ENCODE measurements at places on chromosomes 5 and 9.
A peak's percentile ranks its signal among the peaks of the same experiment; 100 is the strongest.

DNA sequence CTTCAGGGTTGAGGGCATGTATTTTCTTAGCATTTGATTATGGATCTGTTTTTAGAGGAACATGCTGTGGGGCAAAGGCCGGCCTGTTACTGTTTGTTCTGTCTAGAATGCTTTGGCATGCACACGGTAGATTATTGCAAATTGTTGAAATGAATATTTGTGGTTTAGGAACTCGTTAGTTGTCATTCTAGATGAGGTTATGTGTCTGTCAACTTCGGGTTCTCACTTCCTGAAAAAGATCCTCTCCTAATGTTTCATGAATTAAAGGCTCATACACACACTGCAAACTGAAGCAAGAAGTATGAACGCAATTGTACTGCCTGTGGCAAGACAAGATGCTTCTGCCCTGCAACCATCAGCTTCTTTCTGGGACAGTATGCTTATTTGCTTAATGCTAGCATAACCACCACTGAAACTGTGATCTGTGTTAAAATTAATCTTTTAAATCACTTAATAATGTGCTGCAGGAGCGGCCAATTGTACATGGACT is 99.6 kb downstream of the BASP1 start:
- peak; percentile 76 for DNase-seq

GRCh38 chr9:14466429-14466818 is 152.5 kb upstream of the NFIB start:
- DNase-seq, result no peak

DNA sequence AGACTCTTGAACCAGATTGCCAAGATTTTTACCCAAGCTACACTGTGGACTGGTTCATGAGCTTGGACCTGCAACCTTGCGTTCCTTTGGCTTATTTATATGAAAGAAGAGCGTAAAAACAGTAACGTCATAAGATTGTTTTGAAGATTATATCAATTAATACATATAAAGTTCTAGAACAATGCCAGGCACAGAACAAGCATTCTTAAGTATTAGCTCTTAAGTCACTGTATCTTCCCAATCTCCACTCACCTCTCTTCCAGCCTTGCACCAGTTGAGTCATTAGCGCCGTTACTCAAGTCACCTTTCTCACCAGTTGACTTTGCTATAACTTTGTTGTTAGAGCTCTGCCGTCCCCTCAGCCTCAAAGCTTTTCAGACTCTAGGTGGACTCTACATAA is 415.7 kb downstream of the PLK2 start:
- no peak for DNase-seq

GRCh38 chr5:178462076-178462475 is 128.1 kb downstream of the COL23A1 start:
- DNase-seq, result no peak

- DNase-seq, result no peak
These were observed 179.8 kb upstream of the ARRDC3 start for GRCh38 chr5:91562922-91563321.

GRCh38 chr5:149999359-149999758 is 1.1 kb downstream of the TIGD6 start:
- no peak for DNase-seq

DNA sequence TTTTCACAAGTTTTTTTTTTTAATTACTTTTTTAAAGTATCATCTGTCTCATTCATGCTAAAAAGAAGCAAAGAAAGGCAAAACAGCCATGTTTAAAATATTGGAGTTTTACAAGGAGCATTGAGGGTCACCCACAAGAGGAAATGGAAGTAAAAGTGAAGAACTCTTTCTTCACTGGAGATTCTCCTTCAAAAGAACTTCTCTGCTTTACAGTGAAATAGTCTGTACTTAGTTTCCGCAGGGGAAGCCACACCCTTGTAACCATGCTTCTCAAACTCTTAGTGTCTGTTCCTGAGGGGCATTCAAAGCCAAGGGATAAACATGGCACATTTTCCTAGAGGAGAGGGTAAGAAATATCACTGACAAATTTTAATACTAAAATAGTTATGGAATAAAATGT is 8.6 kb downstream of the C9orf72 start:
- DNase-seq, result no peak

GRCh38 chr5:3217771-3218495 is 377.7 kb upstream of the IRX1 start:
- no peak for DNase-seq

DNA sequence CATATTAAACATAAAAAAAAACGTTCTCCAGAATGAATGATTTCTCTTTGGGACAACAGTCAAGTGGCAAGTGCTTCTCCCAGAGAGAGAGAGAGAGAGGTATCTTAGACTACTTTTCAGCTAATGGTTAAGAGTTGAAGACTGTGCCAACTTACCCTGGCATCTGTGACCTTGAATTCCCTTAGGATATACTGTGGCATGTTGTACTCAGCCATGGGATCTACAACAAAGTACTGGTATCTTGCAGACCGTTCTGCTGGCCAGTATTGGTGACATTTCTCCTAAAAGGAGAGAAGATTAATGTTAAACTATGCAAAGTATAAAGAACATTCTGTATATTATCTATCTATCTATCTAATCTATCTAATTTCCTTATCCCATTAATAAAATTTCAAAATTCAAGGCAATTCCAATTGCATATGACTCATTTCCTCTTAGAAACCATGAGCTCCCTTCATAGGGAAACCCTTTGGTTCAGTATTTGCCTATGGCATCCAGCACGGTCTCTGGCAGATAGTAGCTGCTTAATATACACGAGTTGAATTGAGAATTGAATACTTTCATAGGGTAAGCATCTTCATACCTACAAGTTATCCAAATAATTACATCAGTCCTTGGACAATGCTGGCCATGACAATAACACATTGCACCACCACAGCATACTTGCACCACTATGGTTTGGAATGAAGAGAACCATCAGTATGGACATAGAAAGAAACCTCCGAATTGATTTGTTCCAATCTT is 539.4 kb upstream of the DMAC1 start:
- DNase-seq, result no peak

DNA sequence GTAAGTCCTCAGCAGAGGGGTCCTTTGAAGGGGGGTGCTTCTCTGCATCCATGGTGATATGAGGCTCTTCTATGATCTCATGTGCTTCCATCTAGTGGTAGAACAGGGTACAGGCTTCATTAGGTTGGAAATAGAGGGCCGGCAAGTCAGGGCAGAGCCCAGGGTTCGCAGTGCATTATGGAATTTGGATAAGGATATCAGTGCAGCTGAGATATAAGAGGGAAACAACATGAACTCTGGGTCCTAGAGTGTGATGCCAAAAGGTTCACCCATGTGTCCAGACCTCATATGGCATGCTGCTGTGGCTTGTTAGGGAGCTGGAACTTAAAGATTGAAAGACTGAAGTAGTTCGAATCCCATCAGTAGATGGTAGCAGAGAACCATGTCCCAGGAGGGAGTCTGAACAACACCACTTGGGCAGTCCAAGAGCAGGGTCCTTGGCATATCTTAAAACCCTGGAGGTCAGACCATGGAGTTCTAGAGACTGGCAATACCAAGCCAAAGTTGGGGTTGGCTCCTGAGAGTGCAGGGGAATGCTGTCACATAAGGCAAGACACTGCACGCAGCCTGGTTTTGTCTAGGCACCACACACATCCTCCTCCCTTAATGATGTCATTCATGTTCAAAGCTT is 2.3 kb downstream of the FAM221B start:
- no peak for DNase-seq

DNA sequence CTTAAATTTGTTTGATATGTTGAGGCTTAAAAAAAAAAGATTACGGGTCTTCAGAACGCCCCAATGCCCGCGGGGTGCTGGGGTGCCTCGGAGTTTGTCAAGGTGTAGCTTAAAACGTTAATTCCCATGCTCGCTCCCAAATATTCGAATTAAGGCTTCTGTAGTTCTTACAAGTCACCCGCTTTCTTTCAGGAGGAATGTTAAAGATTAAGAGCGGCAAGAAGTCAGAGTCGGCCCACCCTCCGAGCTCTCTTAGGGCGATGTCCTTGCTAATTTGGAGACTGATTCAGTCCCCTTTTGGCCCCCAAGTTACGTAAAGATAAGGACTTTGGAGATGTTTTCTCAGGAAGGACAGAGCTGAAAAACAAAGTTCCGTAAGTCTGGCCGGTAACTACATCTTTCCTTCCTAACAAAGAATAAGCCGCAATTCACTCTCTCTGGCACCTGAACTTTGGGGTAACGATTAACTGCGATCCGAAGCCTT is 746 bp upstream of the NPM1 start:
- no peak for DNase-seq

DNA sequence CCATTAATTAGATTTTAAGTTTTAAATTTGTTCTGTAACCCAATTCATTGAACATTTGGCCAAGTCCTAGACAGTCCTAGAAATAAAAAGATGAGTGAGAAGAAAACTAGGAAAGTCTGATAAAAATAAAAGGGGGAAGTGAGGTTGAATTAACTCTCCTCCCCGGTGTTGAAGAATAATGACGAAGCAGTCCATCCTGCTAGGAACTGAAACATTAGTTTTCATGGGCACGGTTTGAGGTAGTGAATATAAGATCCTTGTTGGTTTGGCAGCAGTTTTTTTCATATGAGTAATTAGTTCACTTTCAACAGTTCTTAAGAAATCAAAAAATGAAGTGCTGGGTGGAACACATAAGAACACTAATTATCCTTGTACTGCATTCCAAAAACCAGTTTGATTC is 103.1 kb downstream of the MTREX start:
- DNase-seq, result no peak

GRCh38 chr9:98317134-98317857 is 61.8 kb upstream of the TBC1D2 start:
- DNase-seq, result no peak

GRCh38 chr9:137191691-137192447 is 3.4 kb downstream of the SSNA1 start:
- DNase-seq, result no peak

- DNase-seq, result no peak
These were observed 3.9 kb downstream of the TEX48 start for GRCh38 chr9:114678130-114678529.

- DNase-seq, result no peak
These were observed 202.1 kb downstream of the FBXL7 start for GRCh38 chr5:15702102-15702501.

DNA sequence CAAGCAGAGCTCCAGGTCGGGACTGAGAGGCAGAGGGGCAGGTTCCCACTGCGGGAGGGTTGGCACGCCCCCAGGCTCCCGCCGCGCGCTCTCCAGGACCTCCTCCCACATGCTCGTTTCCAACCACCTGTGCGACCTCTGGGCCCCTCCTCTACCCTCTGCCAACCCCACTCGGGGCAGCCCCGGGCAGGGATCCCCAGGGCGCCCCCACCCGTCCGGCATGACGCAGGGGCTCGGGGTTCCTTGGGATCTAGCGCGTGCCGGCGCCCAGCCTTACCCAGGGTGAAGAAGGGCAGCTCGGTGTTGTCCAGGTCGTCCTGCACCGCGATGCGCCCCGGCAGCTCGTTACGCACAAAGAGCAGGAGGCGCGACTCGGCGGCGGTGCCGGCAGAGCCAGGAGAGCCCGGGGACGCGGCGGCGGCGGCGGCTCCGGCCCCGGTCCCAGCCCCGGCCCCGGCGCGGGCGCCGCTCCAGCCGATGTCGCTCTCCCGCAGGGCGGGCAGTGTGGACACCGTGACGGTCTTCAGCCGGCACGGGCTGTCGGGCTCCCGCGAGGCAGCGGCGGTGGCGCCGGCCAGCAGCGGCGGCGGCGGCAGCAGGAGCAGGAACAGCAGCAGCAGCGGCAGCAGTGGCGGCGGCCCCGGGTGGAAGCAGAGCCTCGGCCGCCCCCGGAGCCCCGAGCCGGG is 494 bp downstream of the ASTN2 start:
- no peak for DNase-seq

Measured in PC-9 (cell line).